ENCODE measurements at places on chromosomes 5 and 9. TPM values are rescaled to one million over a fixed set of nuclear protein-coding genes. Genes with fewer than 3 reads are reported as not detected.

DNA sequence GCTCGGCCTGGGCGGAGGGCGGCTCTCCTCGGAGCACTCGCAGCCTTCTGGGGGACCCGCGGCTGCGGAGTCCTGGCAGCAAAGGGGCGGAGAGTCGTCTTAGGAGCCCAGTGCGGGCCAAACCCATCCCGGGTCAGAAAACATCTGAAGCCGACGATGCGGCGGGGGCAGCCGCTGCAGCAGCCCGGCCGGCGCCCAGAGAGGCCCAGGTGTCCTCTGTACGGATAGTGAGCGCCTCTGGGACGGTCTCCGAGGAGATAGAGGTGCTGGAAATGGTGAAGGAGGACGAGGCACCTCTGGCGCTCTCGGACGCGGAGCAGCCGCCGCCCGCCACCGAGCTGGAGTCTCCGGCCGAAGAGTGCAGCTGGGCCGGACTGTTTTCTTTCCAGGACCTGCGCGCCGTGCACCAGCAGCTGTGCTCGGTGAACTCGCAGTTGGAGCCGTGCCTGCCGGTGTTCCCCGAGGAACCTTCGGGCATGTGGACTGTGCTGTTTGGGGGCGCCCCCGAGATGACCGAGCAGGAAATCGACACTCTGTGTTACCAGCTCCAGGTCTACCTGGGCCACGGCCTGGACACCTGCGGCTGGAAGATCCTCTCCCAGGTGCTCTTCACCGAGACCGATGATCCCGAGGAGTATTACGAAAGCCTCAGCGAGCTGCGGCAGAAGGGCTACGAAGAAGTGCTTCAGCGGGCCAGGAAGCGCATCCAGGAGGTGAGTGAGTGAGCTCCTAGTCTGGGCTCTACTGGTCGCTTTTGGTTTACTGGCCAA is 1.2 kb downstream of the JMY start:
- ATAC-seq, result peak; percentile 36

DNA sequence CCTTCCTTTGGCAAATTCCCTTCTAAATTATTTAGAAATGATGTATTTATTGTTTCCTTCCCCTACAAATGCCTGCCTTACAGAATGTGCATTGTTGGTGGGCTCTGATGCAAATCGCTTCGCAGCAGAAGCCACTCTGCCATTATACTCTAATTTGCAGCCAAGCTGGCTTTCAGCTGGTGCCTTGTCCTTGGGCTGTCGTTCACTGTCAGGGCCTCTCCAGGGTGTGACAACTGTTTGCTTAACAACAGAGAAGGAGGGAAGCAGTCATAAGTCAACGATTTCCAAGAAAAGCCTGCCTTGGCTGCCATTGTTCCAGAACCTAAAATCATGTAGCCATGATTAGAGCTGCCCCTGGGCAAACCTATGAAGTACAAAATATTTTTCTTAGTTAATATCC is 260.1 kb upstream of the RGMB start:
- no peak for ATAC-seq

DNA sequence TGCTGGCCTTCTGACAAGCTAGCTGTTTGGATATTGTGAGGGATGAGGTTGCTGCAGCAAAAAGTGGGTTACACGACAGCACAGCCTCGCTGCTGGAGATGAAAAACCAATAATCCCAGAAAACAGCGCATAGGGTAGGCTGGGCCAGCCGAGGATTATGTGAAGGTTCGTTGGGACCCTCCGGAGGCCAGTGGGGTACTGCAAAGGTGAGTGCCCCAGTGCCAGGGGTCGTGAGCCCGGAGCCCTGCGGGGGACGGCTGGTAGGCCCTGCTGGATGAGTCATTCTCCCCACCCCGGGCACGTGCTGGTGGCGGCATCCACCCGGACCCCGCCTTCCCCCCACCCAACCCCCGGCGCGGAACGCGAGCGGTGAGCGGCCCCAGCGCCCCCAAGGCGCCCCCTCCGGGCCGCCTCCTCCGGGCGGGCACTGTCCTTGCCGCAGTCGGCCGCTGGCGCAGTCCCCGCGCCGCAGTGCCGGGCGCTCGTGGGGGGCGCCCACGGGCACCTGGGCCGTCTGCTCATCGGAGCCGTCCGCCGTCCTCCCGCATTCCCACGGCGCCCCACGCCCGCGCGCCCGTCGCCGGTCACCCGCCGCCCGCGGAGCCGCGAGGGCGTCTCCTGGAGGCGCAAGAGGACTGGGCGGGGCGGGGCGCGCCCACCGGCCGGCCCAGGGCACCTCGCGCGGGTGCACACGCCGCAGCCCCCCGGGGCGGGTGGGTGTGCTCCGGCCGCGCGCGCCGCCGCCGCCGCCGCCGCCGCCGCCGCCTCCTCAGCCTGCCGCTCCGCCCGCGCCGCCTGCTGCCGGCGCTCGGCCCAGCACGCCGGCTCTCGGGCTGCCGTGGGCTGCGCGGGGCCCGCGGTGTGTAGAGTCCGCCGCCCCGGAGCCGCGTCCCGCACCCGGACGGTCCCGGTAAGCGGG is at the start of gene PHF24:
Gene PHF24 (plus strand): TSS at position 794 of the 919 bp plus-strand sequence. CDS start 13,014 bp downstream, outside the sequence.
- ATAC-seq, result peak; percentile 25

- ATAC-seq, result peak; percentile 74
Observed at GRCh38 chr9:89274838-89275237, 36.2 kb upstream of the CKS2 start.

- no peak for ATAC-seq
Observed at GRCh38 chr5:161271816-161272215, 274.7 kb downstream of the GABRB2 start.

Gene GPRIN1
- 8.9 TPM for total RNA-seq

Gene SMIM33
- total RNA-seq, result 0.54 TPM

DNA sequence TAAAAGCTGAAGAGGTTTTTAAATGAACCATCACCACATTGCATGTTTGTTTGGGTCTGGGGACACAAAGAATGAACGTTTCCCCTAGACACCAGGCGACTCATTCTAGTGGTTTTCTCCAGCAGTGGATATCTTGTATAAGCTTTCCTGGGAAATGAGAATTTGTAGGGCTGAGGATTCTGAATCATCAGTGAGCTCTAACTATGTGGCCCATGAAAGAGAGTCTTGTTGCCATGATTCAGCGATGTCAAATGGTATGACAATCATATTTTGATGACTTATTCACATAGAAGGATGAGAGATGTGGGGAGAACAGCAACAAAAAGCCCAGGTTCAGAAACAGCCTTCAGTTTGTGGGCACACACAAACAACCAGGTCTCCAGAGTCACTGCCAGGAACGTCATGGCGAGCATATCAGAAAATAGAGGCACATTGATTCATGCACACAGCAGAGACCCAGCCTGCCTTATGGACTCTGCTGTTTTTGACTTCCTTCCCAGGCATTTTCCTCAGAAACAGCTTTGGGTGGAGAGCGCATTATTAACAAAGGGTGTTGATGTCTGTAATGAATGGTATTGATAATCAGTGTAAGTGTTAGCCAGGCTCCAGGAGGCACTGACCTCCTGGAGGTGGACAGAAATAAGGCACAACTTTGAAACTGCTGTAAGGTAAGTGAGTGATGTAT is 13.3 kb downstream of the ZNF474 start:
- ATAC-seq, result peak; percentile 67

GRCh38 chr5:168658394-168658793 is 79.2 kb upstream of the PANK3 start:
- no peak for ATAC-seq

- ATAC-seq, result no peak
Observed at GRCh38 chr5:96180684-96181435, 219.2 kb upstream of the ELL2 start.

GRCh38 chr9:69382135-69382534 is 57.1 kb downstream of the ENTREP1 start:
- no peak for ATAC-seq

Gene GPSM1
- 16.3 TPM for total RNA-seq

- no peak for ATAC-seq
Observed at GRCh38 chr9:19690128-19690527, 98.7 kb downstream of the SLC24A2 start.

DNA sequence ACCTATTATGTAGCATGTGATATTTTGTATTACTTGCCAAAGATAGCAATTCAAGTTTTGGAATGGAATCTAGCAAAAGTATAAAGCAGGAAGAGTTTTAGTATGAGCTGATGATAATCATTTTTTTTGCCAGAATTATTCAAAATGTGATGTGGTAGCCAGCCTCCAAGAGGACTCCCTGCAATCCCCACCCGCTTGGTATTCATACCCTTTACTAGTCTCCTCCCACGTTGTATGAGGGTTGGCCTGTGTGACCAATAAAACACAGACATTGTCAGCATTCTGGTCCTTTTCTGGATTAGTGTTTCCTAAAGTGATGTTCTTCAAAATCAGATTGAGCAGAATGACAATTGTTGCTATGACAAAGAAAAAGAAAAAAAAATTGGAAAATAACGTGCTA is 63.8 kb downstream of the TARS1 start:
- ATAC-seq, result no peak

DNA sequence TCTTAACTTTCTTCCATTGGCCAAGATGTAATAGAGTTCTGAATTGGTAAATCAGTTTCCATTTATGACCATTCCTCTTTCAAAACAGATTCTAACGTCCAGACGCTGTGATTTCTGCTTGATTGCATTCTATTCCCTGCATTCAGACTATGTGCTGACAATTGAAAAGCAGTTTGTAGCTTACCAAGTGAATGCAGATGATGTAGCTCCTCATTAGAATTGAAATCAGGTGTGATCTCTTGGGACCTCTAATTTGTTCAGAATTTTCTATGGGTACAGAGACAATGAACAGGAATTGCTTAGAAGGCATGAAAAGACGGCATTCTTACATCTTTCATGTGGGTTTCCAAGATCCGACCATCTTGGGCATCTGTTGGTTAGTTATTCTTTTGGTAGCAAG is 191.9 kb downstream of the NTRK2 start:
- ATAC-seq, result no peak

GRCh38 chr5:114367029-114367428 is 5.2 kb downstream of the KCNN2 start:
- ATAC-seq, result no peak

DNA sequence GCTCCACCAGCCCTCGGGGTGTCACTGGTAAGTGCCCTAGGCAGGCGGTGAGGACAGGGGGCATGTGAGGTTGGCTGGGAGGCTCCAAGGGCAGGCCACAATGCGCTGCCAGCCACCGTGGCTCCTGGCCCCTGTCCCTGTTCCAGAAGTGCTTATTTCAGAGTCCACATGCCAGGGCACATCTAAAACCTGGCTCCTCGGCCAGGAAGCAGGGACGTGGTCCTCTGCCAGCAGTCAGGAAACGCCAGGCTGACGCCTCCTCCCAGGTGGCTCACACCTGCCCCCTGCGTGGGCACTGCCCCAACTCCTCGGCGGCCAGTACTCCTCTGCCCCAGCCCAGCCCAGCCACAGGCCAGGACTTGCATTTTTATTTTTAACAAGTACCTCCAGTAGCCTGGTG is 68.5 kb downstream of the SECISBP2 start:
- no peak for ATAC-seq

- ATAC-seq, result no peak
Observed at GRCh38 chr9:20805766-20806165, 121.7 kb downstream of the FOCAD start.

GRCh38 chr5:175567954-175568353 is 89.6 kb downstream of the SFXN1 start:
- no peak for ATAC-seq

Gene PARP8
- 32.4 TPM for total RNA-seq

GRCh38 chr5:179485845-179486575 is 64.3 kb upstream of the RUFY1 start:
- no peak for ATAC-seq

- peak; percentile 55 for ATAC-seq
Observed at GRCh38 chr9:20022410-20022809, 233.6 kb upstream of the SLC24A2 start.

Gene FBP2
- total RNA-seq, result not detected

Gene SH3RF2
- 0.80 TPM for total RNA-seq

DNA sequence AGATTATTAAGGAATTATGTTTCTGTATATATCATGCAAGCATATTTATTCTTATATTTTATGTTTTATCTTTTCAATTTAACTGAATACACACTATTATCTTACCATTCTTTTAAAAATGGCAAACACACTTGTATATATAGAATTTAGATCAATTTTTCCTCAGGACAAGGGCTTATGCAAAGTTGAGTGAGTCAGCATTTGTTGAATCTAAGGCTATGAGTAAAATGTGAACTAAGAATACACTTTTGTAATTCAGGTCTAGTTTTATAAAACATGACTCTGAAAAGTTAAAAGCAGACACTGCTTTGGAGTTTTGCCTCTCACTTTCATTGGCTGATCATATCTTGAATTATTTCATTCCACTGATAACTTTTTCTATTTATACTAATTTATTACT is 127.8 kb downstream of the FOCAD start:
- ATAC-seq, result no peak

DNA sequence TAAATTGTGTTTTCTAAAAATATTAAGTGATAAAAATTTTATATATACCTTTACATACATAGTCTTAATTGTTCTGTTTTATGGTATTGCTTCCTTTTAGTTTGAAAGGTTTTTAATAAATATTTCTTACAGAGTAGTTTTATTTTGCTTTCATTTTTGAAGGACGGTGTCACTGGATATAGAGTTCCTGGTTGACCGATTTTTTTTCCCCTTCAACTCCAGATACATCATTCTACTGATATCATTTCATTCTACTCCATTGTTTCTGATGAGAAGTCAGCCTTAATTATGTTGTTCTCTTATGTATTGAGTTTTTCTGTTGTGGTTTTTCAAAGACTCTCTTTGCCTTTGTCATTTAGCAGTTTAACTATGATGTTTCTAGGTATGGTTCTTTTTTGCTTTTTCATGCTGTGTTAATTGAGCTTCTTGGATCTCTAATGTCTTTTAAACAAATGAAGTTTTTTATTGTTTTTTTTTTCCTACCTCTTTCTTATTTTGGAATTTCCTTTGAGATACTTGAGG is 30.4 kb downstream of the MTREX start:
- ATAC-seq, result peak; percentile 44

- ATAC-seq, result no peak
Observed at GRCh38 chr5:65065001-65065511, 296.3 kb downstream of the CWC27 start.

DNA sequence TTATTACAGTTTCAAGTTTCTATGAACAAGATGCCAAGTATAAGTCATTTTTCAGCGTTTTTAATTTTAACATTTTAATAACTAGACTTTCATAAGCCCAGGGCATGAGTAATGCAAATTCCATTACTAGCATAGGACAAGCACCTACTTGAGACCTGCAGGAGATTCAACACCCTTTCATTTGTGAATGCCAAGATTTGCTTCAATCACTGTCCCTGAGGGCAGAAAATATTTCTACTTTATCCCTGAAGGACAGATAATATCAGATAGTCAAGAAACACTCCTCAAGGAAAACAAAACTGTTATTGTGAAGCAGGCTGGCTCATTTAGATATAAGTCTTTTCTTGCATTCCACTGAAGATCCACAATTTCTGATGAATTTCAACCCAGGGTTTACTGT is 27.7 kb upstream of the ZNF622 start:
- no peak for ATAC-seq

Gene CNTLN
- 2.1 TPM for total RNA-seq

Gene RLN1
- total RNA-seq, result 0.95 TPM

DNA sequence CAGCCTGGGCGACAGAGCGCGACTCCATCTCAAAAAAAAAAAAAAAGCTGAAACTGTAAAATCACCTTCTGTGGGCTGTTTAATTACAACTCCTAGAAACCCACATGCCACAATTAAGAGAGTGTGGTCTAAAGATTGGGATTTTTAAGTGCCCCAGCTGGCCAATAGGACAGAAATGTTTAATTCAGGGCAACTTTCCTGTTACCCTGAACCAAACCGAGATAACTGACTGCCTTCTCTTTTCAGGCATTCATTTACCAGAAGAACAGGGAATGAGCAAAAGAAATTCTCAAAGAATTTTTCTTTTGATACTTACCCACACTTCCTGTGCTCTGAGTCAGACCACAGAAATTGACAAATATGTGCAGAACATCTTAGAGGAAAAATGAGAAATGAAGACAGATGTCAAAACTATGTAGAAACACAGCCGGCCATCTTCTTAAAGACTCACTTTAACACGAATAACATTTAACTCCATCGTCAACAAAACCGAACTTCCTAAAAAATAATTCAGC is 221.3 kb upstream of the DAPK1 start:
- ATAC-seq, result peak; percentile 46

Measured in activated T-helper 17 cell treated with anti-CD3 and anti-CD28 coated beads, Interleukin-2, amount 50 U/mL, for 72 hours (primary cell).